ENCODE measurements at places on chromosomes 6 and 20.

GRCh38 chr6:73452107-73452461 is at the start of gene CGAS:
CGAS (minus strand) TSS chr6:73452297; CDS start chr6:73452181, 116 bp downstream.
- peak; percentile 75 for DNase-seq

- DNase-seq = no peak
Measured at GRCh38 chr6:170211404-170212025, 79.4 kb downstream of the DLL1 start.

DNA sequence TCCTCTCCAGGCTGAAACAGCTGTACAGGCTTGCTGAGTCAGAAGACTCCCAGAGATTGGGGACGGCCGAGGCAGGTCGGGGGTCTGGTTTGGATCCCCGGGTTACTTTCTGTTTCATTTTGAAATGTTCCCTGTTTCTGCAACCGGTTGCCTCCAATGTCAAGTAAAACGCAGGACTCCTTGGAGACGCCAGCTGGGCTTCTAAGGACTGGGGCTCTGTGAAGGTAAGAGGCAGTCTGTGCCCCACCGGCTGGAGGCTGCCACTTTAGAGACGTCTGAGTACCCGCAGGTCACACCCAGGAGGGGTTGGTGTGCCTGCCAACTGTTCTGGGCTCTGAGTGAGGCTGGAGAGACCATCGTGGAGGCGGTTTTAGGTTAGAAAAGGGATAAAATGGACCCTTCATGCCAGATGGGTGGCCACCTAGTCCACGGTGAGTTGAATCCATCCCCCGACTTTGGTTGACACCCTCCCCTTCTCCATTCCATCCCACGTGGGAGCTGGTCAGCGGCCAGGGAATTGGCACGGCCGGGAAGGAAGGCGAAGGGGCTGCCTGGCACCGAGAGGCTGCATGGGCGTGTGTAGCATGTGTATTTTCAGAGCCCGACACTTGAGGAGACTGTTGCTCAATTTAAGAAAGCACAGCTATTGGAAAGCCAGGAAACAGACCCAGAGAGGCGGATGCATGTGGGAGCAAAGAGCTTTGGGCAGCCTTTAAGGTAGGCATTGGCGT is 240.9 kb downstream of the PHACTR1 start:
- DNase-seq = peak; percentile 67

DNA sequence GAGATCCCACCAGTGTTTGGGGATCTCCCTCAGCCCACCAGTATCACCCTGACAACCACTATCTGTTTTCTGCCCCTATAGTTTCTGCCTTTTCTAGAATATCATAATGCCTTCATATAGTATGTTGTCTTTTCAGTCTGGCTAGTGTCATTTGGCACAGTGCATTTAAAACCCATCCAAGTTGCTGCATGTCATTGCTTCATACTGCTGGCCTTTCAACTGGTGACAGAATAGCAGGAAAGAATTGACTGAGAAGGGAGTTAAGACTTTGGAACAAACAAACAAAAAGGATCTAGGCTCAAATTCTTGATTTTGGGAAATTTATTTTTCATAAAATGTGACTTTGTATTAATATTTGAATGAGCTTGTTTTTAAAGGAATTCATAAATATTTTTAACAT is 4.5 kb downstream of the LMBRD1 start:
- peak; percentile 32 for DNase-seq

DNA sequence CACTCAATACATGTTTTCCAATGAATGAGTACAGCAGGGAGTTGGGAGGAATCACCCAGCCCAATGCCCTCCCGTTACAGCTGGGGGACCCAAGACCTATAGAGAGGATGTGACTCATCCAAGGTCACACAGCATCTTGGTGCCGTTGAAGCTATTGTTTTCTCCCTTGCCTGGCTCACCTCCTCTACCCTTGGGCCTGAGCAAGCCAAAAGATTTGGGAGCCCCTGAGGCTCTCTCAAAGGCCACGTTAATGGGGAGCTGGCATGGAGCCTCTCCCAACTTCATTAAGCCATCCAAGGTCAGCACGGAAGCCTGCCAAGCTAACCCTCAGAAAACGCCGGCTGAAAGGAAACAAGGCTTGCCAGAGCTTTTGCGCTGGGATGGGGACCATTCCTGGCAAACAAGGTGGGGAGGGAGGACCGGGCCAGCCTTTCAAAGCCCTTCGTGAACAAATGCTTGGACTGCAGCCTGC is 30.4 kb downstream of the KCNB1 start:
- DNase-seq = no peak

GRCh38 chr6:26173836-26174145 is 86.6 kb downstream of the HFE start:
- no peak for DNase-seq

GRCh38 chr6:157586476-157587126 is 205.6 kb downstream of the ZDHHC14 start:
- DNase-seq = no peak

DNA sequence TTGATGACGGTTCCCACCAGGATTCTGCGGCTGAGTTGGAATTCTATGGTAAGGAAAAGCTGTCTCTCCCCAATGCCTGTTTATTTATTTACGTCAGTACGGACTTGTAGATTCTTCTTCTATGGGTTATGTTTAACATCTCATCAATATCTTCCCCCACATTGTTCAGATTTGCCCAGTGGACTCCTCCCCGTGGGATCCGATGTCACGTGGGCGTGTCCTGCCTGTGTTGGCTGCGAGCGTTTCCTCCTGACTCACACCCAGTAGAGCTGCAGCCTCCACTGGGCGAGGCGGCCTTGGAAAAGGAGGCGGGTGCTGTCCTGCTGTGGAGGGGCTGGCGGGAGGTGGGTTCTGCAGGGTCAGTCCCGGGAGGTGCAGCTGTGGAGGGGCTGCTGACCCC is 46.8 kb upstream of the SLCO4A1 start:
- DNase-seq = peak; percentile 55

GRCh38 chr20:62318400-62319345 is 15.9 kb downstream of the ADRM1 start:
- DNase-seq = no peak
